ENCODE measurements at places on chromosomes 6 and 20. TPM values are rescaled to one million over a fixed set of nuclear protein-coding genes. Genes with fewer than 3 reads are reported as not detected.

DNA sequence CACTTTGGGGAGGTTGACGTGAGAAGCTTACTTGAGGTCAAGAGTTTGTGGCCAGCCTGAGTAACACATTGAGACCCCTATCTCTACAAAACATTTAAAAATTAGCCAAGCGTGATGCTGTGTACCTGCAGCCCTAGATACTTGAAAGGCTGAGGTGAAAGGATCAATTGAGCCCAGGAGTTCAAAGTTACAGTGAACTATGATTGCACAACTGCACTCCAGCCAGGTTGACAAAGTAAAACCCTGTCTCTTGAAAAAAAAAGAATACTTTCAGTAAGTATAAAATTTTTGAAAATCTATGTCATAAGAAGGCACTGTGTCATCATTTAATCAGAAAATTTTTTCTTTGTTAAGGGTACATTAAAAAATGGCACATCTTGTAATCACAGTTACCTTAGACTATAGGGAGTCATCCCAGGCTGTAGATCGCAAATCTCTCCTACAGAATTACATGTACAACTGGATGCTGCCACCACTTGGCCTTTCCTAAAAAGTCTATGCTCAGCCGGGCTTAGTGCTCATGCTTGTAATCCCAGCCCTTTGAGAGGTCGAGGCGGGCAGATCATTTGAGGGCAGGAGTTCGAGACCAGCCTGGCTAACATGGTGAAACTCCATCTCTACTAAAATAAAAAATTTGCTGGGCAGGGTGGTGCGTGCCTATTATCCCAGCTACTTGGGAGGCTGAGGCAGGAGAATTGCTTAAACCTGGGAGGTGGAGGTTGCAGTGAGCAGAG lies 17.0 kb upstream of the MRS2 start:
- H3K27ac ChIP-seq, result no peak overlapping the region
- DNase-seq, result no peak

DNA sequence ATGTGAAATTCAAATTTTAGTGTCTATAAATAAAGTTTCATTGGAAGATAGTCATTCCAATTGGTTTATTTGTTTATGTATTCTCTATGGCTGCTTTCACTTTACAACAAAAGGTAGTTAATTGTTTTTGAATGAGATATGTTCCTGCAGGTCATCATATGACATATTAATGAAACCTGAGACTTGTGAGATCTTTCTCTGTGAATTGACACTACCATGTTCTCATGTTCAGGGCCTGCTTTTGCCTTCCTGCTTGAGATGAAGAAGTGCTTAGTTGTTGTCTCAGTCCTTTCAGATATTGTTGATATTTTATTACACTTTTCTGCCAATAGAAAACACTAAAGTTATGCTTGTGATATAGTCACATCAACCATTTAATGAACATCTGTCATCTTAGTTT lies 132.5 kb downstream of the UTRN start:
- no peaks in the 10 kb centered on the region for H3K27me3 ChIP-seq
- no peak overlapping the region for H3K27ac ChIP-seq
- peaks cover 1% of the 10 kb centered on the region for H3K4me1 ChIP-seq

DNA sequence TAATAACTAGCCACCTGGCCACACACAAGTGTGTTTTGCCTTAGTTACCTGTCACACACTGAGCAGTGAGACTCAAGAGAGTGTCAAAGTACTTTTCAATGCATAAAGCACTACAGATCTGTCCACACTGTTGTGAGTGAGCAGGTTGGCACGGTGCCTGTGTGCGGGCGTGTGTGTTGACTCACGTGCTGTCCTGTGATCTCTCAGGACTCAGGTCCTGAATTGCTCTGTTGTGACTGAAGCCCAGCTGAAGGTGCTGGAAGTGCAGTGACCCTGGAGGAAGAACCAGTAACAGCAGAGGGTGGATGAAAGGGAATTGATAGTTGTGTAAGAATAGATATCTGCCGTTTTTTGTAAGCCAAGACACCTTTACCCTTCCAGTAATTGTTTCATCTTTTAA lies 18.3 kb downstream of the SLC16A10 start:
- H3K4me3 ChIP-seq, result no peak overlapping the region
- no peak for DNase-seq
- H3K27me3 ChIP-seq, result no peaks in the 10 kb centered on the region
- H3K4me1 ChIP-seq, result no peaks in the 10 kb centered on the region
- H3K27ac ChIP-seq, result no peak overlapping the region

DNA sequence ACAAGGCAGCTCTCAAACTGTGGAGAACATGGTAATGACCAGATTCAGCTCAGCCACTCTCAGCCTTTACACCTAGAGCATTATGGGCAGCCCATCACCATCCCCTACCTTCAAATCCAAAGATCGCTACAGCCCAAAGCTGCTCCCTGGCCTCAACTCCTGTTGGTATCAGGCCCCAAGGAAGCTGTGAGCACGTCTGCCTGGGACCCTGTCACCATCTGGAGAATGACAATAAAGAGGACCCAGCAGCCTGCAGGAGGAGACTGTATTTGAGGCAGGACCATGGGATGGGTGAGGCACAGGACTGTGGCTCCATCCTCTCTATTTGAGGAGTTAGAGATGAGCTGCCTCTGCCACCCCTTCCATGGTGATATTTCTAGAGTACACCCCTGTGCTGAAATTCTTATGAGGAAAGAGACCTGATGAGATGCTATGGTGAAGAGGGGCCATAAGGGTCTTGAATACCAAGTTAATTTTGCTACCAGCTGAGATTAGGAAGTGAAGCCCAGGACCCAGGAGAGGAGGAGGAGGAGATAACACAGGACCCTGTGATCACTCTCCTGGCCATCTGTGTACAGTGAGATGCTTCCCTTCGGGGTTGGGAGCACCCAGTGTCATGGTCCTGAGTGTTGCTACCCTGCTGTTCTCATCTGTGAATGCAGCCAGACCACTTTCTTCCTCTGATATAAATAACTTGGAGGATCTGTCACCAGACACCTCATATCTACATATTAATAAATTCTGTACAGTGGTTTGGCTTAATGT lies 19.6 kb upstream of the MICB start:
- no peak overlapping the region for H3K4me3 ChIP-seq
- H3K36me3 ChIP-seq, result no peaks in the 10 kb centered on the region
- DNase-seq, result peak; percentile 28
- H3K4me1 ChIP-seq, result no peaks in the 10 kb centered on the region
- no peaks in the 10 kb centered on the region for H3K27me3 ChIP-seq

FHL5 gene
- total RNA-seq, result not detected

DNA sequence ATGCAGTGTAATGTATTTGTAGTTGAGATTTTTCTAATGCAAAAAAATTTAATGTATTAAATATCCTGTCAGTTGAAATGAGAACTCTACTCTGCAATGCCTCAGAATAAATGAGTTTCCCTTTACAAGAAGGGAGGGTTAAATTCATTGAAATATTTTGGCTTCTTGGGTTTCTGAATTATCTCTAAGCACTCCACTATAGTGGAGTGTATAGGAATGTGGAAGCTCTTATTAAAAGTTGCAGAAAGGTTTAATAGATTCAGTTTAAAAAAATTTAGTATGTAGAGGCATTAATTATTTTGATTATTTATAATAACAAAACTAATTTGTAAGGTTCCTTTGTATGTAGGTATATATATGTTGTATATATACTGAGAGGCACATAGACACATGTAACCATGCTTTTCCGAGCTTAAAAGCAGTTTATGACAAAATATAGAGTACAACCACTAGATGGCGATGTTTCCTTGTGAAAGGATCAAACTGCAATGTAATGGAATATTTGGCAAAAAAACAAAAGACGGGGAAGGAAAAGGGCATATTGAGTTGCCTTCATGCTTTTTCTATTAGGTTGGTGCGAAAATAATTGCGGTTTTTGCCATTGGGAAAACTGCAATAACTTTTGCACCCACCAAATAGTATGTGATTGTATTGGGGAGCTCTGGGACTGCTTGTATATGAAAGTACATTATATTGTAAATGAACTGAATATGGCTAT lies 144.2 kb downstream of the MYO6 start:
- no peaks in the 10 kb centered on the region for H3K27me3 ChIP-seq
- DNase-seq, result no peak
- H3K27ac ChIP-seq, result no peak overlapping the region
- no peak overlapping the region for H3K4me3 ChIP-seq
- H3K4me1 ChIP-seq, result no peaks in the 10 kb centered on the region

TRMT6 gene
- total RNA-seq, result 19.1 TPM

TSBP1 gene
- not detected for total RNA-seq

- H3K4me3 ChIP-seq, result no peak overlapping the region
- DNase-seq, result no peak
- no peak overlapping the region for H3K27ac ChIP-seq
Observed at GRCh38 chr6:9254251-9254650, 818.9 kb upstream of the SLC35B3 start.

DNA sequence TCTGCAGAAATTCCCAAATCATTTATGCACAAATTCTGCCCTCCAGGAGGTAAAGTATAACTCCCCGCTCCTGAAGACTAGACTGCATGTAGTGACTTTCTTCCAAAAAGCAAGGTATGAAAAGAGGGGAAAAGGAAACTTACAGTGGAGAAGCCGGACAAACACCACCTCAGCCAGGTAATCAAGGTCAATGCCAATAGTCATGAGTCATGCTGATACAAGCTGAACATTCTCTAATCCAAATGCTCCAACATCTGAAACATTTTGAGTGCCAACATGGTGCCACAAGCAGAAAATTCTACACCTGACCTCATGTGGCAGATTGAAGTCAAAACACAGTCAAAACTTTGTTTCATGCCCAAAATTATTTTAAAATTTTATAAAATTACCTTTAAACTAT lies 165.6 kb downstream of the FOXA2 start:
- H3K4me1 ChIP-seq, result no peaks in the 10 kb centered on the region
- H3K36me3 ChIP-seq, result no peaks in the 10 kb centered on the region
- no peak overlapping the region for H3K4me3 ChIP-seq
- no peaks in the 10 kb centered on the region for H3K27me3 ChIP-seq
- no peak overlapping the region for H3K27ac ChIP-seq

PAK5 gene
- total RNA-seq, result 0.21 TPM

GRCh38 chr6:96784650-96785049 lies 52.6 kb downstream of the GPR63 start:
- no peaks in the 10 kb centered on the region for H3K27me3 ChIP-seq
- no peak for DNase-seq
- no peak overlapping the region for H3K4me3 ChIP-seq
- H3K27ac ChIP-seq, result no peak overlapping the region
- no peaks in the 10 kb centered on the region for H3K4me1 ChIP-seq
- no peaks in the 10 kb centered on the region for H3K36me3 ChIP-seq

- H3K27ac ChIP-seq, result no peak overlapping the region
- no peaks in the 10 kb centered on the region for H3K4me1 ChIP-seq
- no peak for DNase-seq
- H3K36me3 ChIP-seq, result no peaks in the 10 kb centered on the region
- H3K27me3 ChIP-seq, result no peaks in the 10 kb centered on the region
Observed at GRCh38 chr6:12355354-12355753, 65.2 kb downstream of the EDN1 start.

HTR1E gene
- 1.6 TPM for total RNA-seq

E2F1 gene
- 9.4 TPM for total RNA-seq

GRCh38 chr6:11785774-11786579 lies 7.4 kb upstream of the ADTRP start:
- no peaks in the 10 kb centered on the region for H3K36me3 ChIP-seq
- H3K27me3 ChIP-seq, result no peaks in the 10 kb centered on the region
- H3K4me1 ChIP-seq, result no peaks in the 10 kb centered on the region
- no peak overlapping the region for H3K27ac ChIP-seq
- no peak overlapping the region for H3K4me3 ChIP-seq
